Stimulated activated CD8-positive, alpha-beta memory T cell treated with anti-CD3 and anti-CD28 coated beads, Interleukin-2, amount 100 ng/mL, for 48 hours (primary cell): ENCODE measurements at places on chromosomes 12 and 14.

DNA sequence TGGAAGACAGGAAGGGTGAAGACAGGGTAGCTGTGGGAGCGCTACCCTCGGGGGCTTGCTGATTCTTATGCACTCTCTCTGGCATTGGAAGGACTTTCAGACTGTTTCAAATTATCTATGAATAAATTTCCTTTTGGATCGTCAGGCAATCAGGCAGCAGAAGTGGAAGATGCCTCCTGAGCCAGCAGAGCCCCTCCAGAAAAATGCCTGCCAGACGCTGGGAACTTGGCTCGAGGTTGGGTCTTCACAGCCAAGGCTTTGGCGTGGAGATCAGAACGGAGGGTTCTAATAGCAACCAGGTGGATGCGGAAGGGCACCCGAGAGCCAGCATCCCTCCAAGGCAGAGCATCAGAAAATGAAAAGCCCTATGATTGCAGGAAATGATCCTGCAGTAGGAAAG is 119.2 kb upstream of the RFLNA start:
- no peak for DNase-seq

DNA sequence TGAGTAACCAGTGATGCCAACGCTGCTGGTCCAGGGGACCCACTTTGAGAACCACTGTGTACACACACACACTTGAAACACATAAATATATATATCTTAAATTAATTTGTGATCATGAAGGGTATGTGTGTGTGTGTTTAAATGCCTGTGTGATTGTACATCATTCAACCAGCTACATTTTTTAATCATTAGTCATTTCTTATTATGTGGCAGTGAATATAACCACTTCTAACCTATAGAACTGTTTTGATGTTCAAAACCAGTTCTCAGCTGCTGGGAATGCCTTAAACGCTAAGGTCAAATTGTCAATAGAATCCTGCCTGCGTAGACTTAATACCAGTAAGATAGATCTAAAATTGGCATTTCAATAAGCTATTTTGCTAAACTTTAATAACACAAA is 330.0 kb downstream of the SYT1 start:
- no peak for DNase-seq

GRCh38 chr12:104669089-104669721 is 212.5 kb downstream of the CHST11 start:
- no peak for DNase-seq

- DNase-seq: no peak
Observed at GRCh38 chr12:21509768-21510167, 8.2 kb downstream of the GOLT1B start.

GRCh38 chr12:3179731-3180130 is 102.6 kb downstream of the TSPAN9 start:
- DNase-seq: no peak

DNA sequence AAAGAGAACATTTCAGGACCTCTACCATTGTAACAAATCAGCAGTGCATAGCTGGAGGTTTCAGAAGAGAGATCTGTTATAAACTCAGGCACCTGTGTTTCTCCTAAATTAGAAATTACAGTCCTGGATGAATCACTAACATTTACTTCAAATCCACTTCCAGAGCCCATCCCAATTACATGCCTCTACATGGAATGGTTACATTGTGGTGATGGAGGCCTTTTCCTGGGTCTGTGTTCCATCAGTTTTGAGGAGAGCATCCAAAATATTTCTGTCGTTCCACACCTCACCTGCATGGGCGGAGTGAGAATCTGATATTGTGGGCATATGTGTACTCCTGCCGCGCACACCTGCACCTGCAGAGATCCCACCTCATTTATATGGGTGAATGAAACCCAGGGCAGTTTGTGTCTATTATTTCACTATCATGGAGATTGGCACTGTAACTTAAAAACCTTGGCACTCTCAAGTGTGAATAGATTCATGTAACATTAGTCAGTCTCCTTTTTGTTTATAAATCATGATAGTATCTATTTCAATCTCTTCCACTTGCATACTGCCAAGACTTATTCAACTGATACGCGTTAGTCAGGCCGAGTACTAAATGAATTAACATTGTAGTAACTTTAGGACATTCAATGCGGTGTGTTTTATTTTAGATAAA is 215.1 kb upstream of the FAR2 start:
- DNase-seq: no peak

DNA sequence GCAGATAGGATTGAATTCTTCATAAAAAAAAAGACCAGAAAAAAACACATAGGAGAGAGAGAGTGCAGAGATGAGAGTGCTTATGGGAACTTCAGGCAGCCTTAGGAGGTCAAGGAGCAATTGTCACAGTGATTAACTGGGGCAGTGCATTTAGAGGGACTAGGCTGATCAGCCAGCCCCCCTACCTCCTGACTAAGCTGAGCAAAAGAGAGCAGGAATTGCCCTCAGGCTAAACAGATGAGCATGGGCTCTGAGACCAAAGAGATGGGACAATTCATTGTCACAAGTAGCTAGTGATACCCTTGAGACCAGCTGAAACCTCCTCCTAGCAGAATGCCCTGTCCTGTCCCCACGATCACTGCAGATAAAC is 124.0 kb downstream of the BTG1 start:
- no peak for DNase-seq

GRCh38 chr12:12032851-12033797 is 37.6 kb upstream of the BCL2L14 start:
- DNase-seq: peak; percentile 63

GRCh38 chr12:848173-848865 is 95.9 kb downstream of the WNK1 start:
- no peak for DNase-seq

- no peak for DNase-seq
Observed at GRCh38 chr14:85087201-85087600, 442.7 kb upstream of the FLRT2 start.

- DNase-seq: no peak
Observed at GRCh38 chr14:102878970-102879460, 43.4 kb upstream of the AMN start.

- no peak for DNase-seq
Observed at GRCh38 chr12:95115641-95116040, 42.2 kb upstream of the NR2C1 start.

DNA sequence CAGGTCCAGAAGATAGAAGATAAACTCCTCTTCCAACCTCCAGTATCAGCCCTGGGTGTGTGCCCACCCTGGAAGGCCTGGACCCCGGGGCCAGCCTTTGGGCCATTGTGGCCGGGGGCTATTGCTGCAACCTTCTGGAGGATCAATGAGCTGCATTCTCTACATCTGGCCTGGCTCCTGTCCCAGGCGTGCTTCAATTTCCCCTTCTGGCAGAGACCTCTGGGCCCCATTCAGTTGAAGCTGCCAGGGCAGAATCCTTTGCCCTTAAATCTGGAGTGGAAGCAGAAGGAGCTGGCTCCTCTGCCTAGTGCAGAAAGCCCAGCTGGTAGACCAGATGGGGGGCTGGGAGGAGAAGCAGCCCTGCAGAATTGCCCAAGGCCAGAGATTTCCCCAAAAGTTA is 10.0 kb downstream of the NYNRIN start:
- no peak for DNase-seq
